Spleen (tissue), 13 donors: ENCODE measurements at places on chromosomes 12 and 14. TPM values are rescaled to one million over a fixed set of nuclear protein-coding genes. Genes with fewer than 3 reads are reported as not detected.

CCDC184 gene
- total RNA-seq: 1.5 TPM

NELL2 gene
- 9.4 TPM for total RNA-seq

OTX2 gene
- total RNA-seq: not detected

DEGS2 gene
- 0.33 TPM for total RNA-seq

AKAP3 gene
- total RNA-seq: 0.69 TPM

SLC41A2 gene
- 11.8 TPM for total RNA-seq

CD69 gene
- total RNA-seq: 41.5 TPM

MIP gene
- not detected for total RNA-seq

PROX2 gene
- 0.41 TPM for total RNA-seq

MUCL1 gene
- not detected for total RNA-seq

WNT1 gene
- 0.52 TPM for total RNA-seq
